ENCODE measurements at places on chromosomes 2 and 18. TPM values are rescaled to one million over a fixed set of nuclear protein-coding genes. Genes with fewer than 3 reads are reported as not detected.
A peak's percentile ranks its signal among the peaks of the same experiment; 100 is the strongest.

The B4GALT6 gene
- 9.7 TPM for total RNA-seq

DNA sequence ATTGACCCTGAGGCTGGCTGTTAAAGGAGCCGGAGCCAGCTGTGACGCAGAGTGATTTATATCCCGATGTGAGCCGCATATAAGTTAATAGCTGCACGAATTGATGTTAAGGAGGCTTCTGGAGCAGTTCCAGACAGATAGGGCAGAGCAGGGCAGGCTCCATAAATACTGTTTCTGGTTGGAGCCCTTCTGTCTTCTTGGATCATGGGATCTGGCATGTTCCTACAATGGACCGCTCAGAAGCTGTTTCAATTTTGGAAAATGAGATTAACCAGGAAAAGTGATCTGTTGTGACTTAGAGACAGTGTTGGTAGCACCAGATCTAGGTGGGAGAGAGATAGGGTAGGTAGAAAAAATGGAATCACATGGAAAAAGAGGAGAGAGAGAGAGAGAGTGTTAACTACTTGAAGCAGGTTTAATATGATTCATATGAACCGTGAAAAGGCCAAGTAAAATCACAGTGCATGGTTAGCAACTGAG lies 4.8 kb upstream of the IGFBP5 start:
- no peak for DNase-seq

DNA sequence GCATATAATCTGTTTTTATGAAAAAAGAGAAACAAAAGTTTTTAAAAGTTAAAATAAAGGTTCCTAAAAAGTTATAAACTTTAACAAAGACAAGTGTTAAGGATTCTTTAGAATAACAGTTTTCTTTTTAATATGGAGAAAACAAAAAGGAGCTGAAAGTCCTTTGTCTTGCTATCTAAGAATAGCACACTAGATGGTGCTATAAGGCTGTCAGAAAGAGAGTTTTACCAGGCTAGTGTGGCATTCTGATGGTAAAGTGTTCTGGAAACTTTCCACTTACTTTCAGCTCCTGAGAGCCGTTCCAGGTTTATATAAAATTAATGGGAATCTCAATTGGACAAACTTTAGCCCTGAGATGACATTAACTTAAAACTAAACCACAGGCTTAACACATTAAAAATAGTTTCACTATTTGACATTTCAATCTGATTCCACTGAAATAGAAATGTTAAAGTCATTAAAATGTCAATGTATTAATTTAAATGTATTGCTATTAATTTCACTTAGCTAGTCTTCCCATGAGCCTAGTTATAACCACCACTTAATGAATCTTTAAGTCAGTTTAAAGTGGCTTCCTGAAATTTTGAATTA lies 3.7 kb downstream of the FBXO48 start:
- no peak for DNase-seq

The MLPH gene
- 43.5 TPM for total RNA-seq

GRCh38 chr18:79644666-79645057 lies 34.9 kb upstream of the CTDP1 start:
- no peak for DNase-seq

DNA sequence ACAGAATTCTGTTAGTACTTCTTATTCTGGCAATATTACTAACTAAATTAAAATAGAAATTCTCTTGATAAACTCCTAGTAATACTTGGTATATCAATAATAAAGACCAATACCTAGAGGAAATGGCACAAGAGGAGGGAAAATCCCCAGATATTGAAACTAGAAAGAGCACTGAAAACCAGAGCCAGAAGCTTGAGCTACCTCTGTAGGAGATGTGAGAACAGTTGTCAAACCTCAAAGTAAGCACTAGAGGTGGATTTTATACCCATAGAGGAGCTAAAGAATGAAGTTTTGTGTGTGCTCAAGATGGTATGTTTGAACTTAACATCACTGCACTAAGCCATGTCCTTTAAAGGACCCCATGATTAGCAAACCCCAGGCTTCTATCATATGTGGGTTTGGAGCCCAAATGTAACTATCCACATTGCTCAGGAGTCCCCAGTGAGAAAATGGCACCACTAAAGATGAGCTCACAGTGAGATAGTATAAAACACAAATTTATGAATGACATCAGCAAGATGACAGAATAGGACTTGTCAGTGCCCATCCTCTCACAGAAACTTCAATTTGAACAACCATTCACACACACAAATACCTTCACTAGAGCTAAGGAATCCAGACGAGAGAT lies 122.1 kb downstream of the PKP4 start:
- DNase-seq: no peak

The NEDD4L gene
- total RNA-seq: 43.1 TPM

DNA sequence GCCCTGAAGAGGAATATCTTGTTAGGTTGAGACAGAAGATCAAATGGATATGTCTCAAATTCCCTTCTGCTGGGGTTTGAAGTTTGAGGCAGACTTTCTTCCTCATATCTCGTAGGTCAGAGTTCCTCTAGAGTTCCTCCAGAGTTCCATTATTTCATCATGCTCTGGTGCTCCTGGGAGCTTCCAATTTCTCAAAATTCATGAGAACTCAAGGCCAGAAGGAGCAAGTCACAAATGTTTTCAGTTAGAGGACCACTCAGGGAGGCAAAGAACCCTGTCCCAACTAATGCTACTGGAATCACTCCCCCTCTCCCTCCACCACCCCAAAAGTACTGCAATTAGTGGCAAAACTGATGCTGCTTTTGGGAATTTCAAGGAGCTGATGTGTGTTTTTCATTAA lies 115.7 kb upstream of the RBMS1 start:
- DNase-seq: no peak

The STARD6 gene
- total RNA-seq: not detected

GRCh38 chr18:75360941-75361340 lies 66.6 kb downstream of the SMIM21 start:
- no peak for DNase-seq

DNA sequence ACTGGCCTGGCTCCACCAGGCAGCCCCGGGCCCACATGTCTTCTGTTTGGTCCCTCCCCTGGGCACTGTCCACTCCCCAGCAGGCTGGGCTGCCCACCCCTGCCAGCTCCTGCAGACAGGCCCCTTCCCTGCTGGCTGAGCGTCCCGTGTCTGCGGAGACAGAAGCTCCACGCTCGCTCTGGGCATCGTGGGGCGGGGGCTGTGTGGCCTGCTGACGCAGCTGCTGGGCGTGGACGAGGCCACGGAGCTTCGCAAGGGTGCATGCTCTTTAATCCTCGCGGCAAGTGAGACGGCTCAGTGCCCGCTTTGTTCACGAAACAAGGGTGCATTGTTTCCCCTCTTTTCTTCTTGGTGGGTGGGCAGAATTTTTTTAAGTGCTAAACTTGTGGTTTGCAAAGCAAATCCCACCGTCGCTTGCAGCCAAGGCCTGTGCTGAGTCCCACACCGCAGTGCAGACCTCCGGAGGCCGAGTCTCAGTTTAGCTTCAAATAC lies 132.8 kb upstream of the CTDP1 start:
- no peak for DNase-seq

DNA sequence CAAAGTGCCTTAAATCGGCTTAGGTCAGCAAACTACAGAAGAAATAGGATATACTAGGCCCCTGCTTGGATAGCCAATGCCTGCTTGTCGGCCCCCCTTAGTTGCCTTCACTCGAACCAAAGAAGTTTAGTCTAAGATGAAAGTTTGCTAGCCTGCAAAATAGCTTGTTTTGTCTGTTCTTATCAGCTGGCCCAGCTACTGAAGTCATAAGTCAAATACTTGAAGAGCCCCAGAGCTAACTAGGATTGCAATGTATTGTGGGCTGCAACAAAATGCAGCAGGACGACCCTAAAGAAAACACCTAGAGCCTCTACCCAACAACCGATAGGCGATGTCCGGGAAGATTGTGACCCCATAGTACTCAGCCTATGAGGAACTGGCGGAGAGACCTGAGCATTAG lies 183.5 kb upstream of the HS6ST1 start:
- no peak for DNase-seq

DNA sequence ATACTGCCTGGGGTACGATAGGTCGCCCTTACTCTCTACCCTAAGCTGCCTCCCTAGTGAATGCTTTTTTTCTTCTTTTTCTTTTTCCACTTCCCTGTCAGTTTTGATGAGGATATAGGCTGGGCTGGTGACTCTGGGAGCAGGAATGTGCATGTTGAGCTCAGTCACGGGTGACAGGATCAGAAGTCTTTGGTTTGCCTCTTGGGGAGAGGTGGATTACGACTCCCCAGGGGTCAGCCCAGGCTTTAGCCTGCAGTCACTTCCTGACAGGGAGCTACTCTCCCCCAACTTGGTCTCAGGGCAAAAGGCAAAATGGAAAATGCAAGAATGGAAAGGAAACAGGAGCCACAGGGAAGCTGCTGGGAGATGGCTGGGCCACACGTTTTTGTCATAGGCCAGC lies 57.3 kb downstream of the THNSL2 start:
- no peak for DNase-seq

DNA sequence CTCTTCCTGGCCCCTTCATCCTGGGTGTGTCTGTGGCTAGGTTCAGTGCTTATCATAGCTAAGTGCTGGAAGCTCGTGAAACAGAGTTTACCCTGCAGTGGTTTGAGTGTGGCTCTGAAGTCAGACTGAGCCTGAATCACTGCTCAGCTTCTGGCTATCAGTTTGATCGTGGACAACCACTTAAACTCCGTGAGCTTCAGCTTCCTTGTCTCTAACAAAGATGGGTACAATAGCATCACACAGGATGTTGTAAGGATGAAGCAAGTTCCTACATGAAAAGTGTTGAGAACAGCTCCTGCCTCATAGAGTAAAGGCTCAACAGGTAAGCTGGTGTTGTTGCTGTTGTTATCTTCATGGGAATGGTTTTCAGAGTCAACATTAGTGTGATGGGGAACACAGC lies 210.3 kb downstream of the CLIP4 start:
- DNase-seq: no peak

The MARCHF4 gene
- total RNA-seq: not detected

The BMP10 gene
- total RNA-seq: not detected

DNA sequence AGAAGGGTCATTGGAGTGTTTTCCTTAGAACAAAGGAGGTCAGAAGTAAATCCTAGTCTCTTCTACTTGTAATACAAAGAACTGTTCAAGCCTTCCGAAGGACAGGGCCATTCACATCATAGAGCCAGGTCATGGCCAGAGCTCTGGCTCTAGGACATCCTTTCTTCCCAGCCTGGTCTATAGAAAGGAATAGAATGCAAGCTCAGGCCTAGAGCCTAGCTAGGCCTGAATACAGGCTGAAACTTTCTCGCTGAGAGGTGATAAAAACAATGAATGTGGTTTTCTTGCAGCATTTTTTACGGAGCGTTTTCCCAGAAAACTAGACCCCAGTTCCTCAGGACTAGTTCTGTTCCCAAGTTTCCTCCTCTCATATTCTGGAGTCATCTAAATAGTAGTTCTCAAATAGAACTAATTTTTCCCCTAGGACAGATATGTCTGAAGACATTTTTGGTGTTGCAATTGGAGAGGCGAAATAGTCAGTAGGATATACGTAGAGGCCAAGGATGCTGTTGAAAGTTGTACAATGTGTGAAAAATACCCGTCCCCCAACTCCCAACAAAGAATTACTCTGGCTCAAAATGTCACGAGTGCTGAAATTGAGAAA lies 6.8 kb downstream of the UGT1A6 start:
- no peak for DNase-seq

DNA sequence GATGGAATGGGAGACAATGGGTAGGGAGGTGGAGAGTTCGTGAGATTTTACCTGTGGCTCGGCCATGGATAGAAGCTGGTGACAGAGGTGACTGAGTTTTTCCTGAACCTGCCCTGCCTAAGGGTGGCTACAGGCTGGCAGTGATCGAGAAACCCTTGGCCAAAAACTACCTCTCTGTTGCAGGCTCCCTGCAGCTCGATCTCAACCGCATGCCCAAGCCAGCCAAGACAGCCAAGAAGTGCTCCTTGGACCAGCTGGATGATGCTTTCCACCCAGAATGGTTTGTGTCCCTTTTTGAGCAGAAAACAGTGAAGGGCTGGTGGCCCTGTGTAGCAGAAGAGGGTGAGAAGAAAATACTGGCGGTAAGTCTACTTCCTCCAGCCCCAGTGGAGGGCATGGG lies 225.5 kb downstream of the DYSF start:
- DNase-seq: no peak

DNA sequence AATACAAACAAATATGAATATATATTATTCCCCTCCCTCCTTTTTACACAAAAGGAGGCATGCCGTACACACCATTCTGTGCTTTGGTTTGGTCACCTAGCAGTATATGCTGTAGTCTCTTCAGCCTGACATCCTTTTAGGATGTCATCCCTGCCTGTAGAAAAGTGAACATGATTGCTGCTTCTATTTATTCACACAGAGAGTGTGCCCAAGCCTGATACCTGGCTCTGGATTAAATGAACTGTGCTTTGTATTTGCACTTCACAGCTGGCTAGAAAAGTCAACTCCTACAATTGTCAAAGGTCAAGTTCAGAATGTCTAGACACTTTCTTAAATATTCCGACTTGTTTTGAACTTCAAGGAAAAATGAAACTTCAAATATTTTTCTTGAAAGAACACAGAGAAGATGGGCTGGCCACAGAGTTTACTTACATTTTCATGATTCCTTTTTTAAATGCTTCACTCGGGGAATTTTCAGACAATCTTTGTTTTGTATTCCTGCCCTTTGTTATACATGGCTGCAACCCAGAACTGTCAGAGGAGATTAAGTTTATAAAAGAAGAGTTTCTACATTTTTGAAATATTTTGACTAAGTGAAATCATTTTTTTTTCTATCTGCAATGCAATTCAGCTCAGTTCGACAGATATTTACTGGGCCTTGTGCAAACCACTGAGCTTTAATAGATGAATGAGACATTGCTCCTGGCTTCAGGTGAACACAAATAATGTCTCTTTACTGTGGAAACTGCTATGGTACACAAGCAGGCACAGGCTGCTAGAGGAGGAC lies 33.5 kb downstream of the DAPL1 start:
- no peak for DNase-seq

- DNase-seq: no peak
Measured at GRCh38 chr2:20781656-20782265, 41.1 kb downstream of the LDAH start.

The SAG gene
- not detected for total RNA-seq

The PSMA8 gene
- total RNA-seq: not detected

The HOXD8 gene
- total RNA-seq: 0.28 TPM

- no peak for DNase-seq
Measured at GRCh38 chr2:128024816-128025215, 3.0 kb downstream of the SAP130 start.

GRCh38 chr2:8303322-8303832 lies 378.5 kb upstream of the ID2 start:
- DNase-seq: peak; percentile 57

The ALPP gene
- total RNA-seq: not detected

- DNase-seq: no peak
Measured at GRCh38 chr18:60898111-60898510, 435.1 kb upstream of the CDH20 start.

GRCh38 chr18:10841203-10841602 lies 308.2 kb downstream of the PIEZO2 start:
- DNase-seq: no peak

DNA sequence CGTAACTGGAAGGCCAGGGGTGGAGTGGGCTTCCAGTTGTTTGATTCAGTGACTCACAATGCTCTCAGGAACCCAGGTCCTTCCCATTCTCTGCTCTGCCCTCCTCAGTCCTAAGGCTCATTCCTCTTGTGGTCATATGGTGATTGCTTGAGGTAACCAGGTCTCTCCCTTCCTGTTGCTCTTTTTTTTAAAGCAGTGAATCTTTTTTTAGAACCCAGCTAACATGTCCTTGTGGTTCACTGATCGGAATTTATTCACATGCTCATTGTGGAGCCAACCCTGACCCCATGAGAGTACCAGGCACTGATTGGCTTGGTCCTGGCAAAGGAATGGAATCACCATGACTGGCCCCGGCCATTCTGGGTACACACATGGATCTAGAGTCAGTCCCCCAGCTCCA lies 7.4 kb downstream of the THNSL2 start:
- DNase-seq: no peak
